Activated CD8-positive, alpha-beta memory T cell treated with anti-CD3 and anti-CD28 coated beads, Interleukin-2, amount 50 U/mL, for 48 hours (primary cell): ENCODE measurements at places on chromosomes 2 and 18.

GRCh38 chr2:18413676-18414396 is 146.6 kb downstream of the RDH14 start:
- DNase-seq = no peak

DNA sequence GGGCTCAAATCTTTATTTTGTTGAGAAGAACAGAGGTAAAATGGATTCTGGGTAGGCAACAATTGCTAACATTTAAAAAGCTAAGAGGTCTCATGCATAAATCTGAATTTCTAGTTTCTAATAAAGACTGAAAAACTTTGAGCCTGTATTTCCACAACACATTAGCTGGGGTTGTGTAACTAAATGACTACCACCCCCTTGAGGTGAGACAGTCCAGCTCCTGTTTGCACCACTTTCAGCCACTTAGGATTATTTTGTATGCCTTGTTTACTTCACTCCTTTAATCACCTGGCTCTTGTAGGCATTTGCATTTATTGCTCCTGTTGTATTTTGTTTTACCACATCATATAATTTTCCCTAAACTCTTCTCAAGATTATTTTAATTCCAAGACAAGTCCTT is 376.6 kb downstream of the PTH2R start:
- DNase-seq = no peak

- no peak for DNase-seq
Observed at GRCh38 chr2:231992888-231993287, 31.4 kb downstream of the DIS3L2 start.

DNA sequence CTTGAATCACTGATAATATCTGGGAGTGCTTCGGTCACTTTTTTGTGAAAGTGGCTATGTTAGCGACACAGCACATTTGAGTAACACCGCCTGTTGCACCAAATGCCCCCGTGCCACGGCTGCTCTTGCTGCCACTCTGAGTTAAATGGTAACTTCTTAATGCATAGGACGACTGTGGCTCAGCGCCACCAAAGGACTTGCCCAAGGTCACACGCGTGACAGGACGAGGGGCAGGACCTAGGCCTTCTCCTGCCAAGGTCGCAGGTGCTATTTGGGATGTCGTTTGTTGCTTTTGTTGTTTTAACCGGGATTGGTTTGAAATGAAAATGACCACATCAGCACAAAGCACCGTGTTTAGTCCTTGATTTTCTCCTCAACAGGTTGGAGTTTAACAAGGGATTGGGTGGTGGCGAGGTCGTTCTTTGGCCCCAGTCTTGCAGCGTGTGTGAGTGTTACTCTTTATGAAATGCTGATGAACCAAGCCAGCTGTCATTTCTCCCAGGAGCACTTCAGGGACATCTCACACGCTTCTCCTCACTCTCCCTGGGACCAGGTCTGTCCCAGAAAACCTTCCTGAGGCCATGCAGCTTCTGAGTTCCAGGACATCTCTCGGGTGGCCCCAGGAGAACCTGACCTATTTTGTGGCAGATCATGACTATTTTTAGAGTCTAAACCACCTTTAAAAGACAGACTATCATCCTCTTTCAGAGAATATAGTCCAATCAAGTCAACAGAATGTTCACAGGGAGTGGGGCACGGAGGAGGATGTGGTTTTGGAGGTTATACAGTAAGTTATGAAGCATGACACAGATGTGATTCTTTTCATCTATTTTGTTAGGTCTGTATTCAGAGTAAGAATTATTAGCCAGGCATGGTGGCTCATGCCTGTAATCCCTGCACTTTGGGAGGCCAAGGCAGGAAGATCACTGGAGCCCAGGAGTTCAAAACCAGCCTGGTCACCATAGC is 49.9 kb downstream of the MTCL1 start:
- DNase-seq = no peak

DNA sequence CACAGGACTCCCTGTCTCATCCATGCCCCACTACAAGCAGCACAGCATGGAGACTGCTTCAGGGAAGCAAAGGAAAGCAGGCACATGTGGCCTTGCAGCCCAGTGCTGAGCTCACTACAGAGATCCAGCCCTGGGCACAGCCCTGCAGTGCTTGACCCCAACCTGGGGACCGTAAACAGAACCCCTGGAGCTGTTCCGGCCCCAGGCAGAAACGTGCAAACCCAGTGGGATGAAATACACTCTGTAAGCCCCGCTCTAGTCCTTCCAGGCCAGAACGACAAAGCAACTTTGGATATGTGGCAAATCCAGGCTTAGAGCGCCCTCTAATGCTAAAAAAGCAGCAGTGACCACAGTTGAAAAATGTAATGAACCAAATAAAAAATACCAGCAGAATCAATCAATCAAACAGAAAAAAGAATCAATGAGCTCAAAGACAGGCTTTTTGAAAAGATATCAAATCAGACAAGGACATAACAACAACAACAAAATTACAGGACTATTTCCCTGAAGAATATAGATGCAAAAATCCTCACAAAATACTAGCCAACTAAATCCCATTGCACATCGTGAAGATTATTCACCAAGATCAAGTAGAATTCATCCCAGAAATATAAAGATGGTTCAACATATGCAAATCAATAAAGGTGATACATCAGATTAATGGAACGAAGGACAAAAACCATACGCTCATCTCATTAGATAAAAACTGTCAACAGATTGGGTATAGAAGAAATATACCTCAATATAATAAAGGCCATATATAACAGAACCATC is 45.6 kb downstream of the ZNF519 start:
- no peak for DNase-seq
